Effector memory CD8-positive, alpha-beta T cell (primary cell): ENCODE measurements at places on chromosomes 6 and 20.

GRCh38 chr6:12051861-12052368 lies 39.8 kb downstream of the HIVEP1 start:
- peaks cover 14% of the 10 kb centered on the region for H3K36me3 ChIP-seq
- H3K4me1 ChIP-seq: peaks cover 46% of the 10 kb centered on the region
- H3K27ac ChIP-seq: peak overlapping the region; percentile 68
- peak; percentile 38 for DNase-seq
- H3K27me3 ChIP-seq: no peaks in the 10 kb centered on the region

DNA sequence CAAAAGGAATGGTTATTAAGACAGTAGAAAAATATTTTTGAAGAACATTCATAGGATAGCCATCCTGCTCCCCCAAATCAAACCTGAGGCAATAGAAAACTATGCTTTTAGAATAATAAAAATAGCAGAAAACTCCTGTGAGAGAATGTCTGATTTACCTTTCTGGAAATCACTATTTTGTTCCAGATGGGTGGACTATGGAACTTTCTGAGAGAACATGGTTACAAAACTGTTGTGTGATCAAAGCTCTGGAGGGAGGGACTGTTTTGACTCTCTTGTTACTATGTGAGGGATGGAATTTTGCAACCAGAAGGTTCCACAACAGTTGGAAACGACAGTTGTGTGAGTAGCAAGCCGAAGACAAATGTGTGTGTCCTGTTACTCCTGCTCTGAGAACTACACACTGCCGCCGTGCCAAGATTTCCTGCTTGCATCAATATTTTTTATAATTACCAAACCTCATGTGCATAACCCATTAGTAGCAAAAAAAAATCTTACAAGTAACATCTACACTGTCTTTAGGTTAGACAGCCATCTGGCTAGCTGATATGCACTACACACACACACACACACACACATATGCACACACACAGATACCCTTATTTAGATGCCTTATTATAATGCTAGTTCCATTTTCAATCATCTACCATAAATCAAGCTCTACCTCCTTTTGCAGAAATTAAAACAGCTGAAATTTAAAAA lies 11.0 kb upstream of the HIVEP1 start:
- no peak overlapping the region for H3K27ac ChIP-seq
- peaks cover 3% of the 10 kb centered on the region for H3K36me3 ChIP-seq

- peaks cover 6% of the 10 kb centered on the region for H3K36me3 ChIP-seq
- H3K4me1 ChIP-seq: no peaks in the 10 kb centered on the region
- no peak overlapping the region for H3K27ac ChIP-seq
- H3K27me3 ChIP-seq: no peaks in the 10 kb centered on the region
- no peak overlapping the region for H3K4me3 ChIP-seq
- no peak for DNase-seq
These were observed 71.0 kb upstream of the MRAP2 start for GRCh38 chr6:83962582-83962981.

DNA sequence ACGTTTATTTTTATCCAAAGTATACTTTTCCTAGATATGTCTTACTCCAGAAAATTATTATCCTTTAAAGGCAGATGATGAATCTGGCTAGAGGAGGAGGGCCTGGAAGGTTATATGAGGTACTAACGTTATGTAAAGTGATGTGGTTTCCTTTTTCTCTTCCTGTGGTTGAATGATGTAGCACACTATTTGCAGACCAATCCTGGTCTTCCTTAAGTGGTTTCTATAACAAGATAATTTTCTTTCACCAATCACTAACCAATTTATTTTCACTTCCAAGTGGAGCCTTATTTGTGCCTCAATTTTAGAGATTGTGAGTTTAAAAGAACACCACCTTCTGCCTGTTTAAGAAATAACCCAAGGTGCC lies 154.6 kb upstream of the SOX4 start:
- H3K4me3 ChIP-seq: no peak overlapping the region
- no peaks in the 10 kb centered on the region for H3K36me3 ChIP-seq
- H3K27ac ChIP-seq: no peak overlapping the region
- no peak for DNase-seq
- no peaks in the 10 kb centered on the region for H3K27me3 ChIP-seq

DNA sequence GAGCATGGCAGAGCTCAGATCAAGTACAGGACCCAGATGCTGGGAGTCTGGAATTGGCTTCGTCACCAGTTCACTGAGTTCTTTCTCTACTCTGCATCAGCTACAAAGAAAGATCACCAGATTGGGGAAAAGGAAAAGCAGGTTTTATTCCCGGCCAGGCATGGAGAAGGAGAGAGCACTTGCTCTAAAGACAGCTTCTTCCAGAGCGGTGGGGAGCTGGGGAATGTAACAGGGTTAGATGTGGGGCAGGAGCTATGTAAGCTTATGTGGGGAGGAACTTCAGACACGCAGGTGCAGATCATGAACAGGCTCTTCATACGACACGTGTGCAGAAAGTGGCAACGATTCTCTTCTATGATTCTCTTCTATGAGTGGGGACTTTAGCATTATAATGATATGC lies 4.9 kb upstream of the ACSS1 start:
- H3K4me1 ChIP-seq: peaks cover 11% of the 10 kb centered on the region
- H3K4me3 ChIP-seq: no peak overlapping the region
- H3K36me3 ChIP-seq: peaks cover 20% of the 10 kb centered on the region
- DNase-seq: no peak
